ENCODE measurements at places on chromosomes 16 and 17.
A peak's percentile ranks its signal among the peaks of the same experiment; 100 is the strongest.

DNA sequence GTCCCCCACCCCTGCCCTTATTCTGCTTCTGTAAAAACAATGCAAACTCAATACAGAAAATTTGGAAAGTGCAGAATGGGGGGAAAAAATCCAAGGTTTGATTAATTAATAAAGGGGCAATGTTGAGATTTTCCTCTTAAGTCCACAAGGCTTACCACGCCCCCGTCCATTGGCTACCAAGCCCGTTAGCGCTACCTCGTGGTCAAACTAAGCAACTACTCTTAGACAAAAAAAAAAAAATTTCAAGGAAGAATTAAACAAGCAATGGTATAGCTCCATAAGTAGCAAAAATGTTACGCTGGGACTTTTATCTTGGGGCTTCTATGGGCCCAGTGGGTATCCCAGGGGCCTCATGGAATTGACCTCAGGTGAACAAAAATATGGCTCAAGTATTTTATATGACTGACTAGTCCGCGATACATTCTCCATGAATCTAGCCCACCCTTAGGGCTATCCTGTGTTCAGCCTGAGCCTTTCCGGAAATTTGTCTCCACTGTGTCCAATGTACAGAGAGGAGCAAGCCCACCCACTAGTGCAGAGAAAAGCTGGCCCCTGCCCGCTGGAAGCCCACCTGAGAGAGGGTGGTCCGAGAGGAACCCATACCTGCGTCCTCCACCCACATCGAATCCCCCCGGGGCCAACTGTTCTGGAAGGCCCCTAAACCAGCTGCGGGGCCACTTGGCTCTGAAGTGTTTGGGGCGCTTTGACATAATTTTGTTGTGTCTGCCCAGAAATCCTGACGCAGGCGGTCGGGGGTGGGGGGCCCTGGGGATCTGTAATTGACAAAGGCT, 19.1 kb upstream of the TEX2 start:
- DNase-seq, result peak; percentile 13

GRCh38 chr17:2025220-2025621, at the start of gene RTN4RL1:
Gene RTN4RL1, minus strand, starts transcription at chr17:2025334. Its CDS starts 469 bp downstream, at chr17:2024865.
- peak; percentile 35 for DNase-seq

- DNase-seq, result no peak
Measured at GRCh38 chr17:4256952-4257351, 6.8 kb downstream of the ANKFY1 start.

DNA sequence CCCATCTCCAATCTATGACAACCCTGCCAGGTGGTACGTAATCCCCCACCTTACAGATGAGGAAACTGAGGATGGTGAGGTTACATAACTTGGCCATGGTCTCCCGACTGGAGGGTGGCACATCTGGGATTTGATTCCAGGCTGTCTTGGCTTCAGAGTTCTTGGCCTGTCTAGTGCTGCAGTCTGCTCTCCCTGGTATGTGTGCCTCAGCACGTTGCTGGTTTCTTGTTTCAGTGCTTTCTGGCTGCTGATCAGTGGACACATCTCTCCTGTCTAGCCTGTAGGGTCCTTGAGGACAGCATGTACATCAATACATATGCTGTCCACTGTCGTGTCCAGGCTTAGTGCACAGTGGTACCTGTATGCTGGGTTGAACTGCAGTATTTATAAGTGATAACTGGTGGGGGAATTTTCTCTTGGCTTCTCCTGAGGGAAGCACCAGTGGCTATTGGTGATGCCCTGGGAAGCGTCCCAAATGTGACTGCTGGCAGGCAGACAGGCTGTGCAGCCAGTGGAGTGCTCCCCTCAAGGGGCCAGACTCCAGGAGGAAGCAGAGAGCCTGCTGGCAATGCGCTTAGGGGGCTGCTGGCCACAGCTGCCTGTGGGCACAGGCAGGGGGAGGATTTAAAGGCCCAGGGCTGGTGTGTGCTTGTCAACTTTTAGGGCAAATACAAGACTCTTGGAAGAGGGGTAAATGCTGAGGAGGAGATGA, 14.4 kb downstream of the CTRL start:
- no peak for DNase-seq

- DNase-seq, result no peak
Measured at GRCh38 chr17:54983260-54983659, 14.7 kb downstream of the STXBP4 start.

GRCh38 chr16:47888142-47888541, 267.7 kb downstream of the ABCC12 start:
- no peak for DNase-seq

DNA sequence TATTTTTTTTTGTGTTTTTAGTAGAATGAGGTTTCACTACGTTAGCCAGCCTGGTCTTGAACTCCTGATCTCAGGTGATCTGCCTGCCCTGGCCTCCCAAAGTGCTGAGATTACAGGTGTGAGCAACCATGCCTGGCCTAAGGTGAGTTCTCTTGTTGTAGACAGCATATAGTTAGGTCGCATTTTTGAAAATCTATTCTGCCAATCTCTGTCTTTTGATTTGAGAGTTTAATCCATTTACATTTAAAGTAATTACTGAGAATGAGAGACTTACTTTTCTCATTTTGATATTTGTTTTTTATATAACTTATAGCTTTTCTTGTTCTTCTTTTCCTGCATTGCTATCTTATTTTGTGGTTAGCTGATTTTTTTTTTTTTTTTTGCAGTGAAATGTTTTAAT, 6.3 kb upstream of the PRKCB start:
- no peak for DNase-seq

- DNase-seq, result no peak
Measured at GRCh38 chr16:17555176-17555575, 84.4 kb upstream of the XYLT1 start.

- no peak for DNase-seq
Measured at GRCh38 chr16:49465661-49466528, 92.3 kb downstream of the C16orf78 start.

DNA sequence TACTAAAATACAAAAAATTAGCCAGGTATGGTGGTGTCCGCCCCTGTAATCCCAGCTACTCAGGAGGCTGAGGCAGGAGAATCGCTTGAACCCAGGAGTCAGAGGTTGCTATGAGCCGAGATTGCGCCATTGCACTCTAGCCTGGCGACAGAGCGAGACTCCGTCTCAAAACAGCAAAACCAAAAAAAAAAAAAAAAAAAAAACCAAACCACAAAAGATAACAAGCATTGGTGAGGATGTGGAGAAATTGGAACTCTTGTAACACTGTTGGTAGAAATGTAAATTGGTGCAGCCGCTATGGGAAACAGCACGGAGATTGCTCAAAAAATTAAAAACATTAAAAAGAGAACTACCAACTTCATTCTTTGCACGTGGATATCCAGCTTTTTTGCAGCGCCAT, 119.4 kb downstream of the OR1D5 start:
- DNase-seq, result no peak

- DNase-seq, result no peak
Measured at GRCh38 chr17:40099619-40100418, 570 bp downstream of the NR1D1 start.

- no peak for DNase-seq
Measured at GRCh38 chr16:68283346-68283745, 19.0 kb downstream of the SLC7A6 start.

GRCh38 chr17:9109933-9110332, 88.6 kb downstream of the NTN1 start:
- no peak for DNase-seq

- DNase-seq, result no peak
Measured at GRCh38 chr17:34603974-34604373, 24.6 kb downstream of the TMEM132E start.

- DNase-seq, result no peak
Measured at GRCh38 chr17:81870131-81870980, 781 bp downstream of the ARHGDIA start.

Measured in activated CD4-positive, CD25-positive, alpha-beta regulatory T cell (primary cell).